ENCODE measurements at places on chromosomes 2 and 18.

GRCh38 chr18:66136039-66136438 lies 385.2 kb downstream of the CDH7 start:
- no peak for DNase-seq

GRCh38 chr18:47601581-47602272 lies 328.7 kb downstream of the SMAD2 start:
- no peak for DNase-seq

DNA sequence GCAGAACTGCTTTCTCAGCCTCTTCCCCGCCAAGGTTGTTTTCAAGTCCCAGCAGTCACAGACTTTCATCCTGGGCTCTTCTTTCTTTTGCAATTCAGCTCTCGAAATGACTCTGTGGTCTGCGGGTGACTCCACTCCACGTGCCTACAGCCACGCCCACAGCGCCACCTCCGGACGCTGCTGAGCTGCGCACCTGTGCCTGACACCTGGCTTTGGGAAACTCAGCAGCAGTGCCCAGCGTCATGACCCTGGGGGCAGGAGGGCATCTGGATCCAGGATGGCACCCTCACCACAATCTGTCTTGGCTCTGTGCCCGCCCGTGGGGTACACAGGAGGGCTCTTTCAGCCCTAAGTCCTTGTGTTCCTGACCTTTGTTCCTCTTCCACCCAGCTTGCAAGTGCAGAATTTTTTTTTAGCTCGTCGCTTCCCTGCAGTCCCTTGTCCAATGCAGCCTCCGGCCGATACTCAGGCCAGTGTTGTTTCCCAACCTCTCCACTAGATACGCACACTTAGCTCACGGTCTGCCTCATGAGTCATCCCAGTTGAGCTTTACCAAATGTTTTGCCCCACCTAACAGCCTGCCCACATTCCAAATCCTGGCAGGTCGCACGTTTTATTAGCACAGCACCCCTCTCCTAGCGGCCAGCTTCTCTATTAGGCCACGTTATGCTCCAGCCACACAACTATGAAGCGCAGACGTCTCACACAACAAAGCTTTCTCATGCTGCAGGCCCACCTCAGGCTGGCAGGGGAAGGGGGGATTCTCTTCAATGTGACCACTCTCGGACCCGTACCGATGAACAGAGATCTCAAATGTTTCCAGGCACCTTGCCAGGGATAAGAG lies 6.5 kb upstream of the CAPN10 start:
- no peak for DNase-seq

DNA sequence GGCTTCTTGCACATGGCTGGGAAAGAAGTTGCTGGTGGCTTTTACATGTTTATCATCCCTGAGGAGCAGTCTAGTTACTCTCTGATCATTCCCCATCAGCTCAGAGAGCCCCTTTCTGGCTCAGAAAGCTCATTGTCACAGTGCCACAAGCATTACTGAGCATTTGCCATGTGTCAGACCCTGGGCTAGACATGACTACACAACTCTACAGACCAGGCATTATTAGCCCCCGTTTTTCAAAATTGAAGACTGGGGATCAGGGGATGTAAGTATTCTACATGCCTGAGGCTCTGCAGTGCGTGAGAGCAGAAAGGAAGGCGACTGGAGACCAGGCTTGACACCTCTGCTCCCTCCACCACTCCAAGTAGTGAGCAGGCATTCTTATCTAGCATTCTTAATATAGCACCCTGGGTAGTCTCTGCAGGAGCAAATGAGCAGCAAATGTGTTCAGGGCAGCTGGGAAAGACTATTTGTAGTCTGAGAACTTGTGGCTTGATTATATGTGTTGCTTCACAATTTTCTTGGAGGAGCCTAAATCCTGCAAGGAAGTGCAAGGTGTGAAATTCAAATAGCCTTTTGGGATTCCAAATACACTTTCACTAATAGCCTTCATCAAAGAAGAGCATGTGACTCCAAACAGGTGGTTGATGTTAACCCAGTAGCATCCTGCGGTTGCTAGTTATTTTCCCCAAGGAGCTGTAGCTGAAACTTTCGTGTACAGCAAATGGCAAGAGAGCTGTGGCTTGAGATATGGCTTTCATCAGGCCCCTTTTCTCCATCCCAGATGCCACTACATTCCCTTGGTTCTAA lies 143.2 kb downstream of the DDX1 start:
- DNase-seq = no peak

DNA sequence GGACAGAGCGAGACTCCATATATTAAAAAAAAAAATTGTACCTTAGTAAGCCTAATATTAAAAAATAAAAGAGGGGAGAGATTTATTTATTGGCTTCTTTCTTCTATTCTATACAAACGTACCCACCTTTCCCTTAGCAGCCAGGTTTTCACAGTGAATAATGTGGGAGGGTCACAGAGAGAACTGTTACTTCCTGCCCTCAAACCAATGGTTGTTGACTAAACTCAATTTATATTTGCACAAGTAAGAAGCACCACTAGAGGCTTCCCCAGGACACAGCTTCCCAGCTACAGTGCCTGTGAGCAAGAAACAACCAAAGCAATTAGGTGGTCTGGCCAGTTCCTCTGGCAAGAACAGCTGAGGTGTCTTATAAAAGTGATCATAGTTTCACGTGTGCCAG lies 28.9 kb upstream of the GALR1 start:
- no peak for DNase-seq

GRCh38 chr2:240727913-240728312 lies 36.2 kb downstream of the AQP12A start:
- DNase-seq = no peak

DNA sequence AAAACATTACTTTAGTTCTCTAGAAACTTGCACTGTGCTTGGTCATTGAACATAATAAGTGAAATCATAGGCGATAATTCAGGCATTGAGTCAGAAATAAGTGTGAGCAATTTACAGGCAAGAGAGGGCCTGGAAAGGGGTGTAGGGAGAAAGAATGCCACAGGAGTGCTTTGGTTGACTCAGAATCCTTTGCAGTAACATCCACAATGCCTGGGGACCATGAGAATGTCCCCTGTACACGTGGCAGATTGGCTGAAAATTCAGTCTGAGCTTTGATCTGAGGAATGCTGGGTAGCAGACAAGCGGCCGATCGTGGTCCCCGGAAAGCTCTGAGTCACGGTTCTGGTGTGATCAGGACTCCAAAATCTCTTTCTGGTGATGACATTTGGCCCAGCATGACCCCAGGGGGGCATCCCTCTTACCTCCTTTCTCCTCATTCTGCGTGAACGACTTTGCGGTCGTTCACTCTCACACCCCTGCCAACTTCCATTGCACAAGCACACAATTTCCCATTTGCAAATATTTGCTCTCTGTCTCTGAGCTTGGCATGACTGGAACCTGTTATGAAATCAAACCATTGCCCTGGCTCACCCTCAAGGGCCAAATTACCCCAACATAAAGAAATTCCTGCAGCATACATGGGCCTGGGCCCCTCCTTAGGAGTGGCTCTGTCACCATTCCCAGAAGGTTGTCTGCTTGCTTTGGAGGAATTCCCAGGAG lies 305.0 kb upstream of the EPAS1 start:
- no peak for DNase-seq

GRCh38 chr2:235157746-235158482 lies 206.1 kb downstream of the SH3BP4 start:
- no peak for DNase-seq

DNA sequence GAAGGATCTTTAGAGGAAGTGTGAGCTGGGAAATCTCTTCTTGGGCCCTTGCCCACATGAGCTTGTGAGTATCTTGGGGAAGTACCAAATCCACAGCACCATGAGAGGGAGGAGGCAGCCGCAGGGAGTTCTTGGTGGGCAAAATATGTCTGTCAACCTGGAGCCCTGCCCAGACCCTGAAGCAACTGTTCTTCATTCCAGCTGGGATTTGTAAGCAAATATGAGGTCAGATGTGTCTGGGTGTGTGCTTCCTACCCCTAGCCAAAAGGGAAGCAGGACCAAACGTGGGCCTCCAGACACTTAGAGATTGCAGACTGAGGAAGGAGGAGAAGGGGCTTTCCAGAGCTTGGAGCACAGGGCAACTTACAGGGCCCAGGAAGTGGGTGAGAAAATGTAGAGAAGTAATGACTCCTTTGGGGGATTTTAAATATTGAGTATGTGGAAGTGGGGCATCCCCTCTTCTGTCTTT lies 41.9 kb downstream of the TMEM247 start:
- DNase-seq = no peak

DNA sequence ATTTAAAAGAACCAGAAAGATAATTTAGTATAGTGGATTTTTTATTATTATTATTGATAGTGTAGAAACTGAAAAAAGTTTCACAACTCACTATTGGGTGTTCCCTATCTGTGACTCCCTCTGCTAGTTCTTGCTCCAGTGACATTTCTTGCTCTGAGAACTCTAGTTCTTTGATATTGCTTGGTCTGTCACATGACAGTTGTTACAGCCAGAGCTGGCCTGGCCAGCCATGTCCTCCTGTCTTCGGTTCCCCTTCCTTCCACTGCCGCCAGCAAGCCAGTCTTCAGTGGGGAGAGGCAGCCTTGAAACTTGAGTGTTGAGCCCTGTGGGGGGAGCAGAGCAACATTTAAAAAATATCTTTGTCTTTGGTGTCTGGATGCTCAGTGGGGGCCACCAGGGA lies 7.6 kb upstream of the THOC1 start:
- no peak for DNase-seq

DNA sequence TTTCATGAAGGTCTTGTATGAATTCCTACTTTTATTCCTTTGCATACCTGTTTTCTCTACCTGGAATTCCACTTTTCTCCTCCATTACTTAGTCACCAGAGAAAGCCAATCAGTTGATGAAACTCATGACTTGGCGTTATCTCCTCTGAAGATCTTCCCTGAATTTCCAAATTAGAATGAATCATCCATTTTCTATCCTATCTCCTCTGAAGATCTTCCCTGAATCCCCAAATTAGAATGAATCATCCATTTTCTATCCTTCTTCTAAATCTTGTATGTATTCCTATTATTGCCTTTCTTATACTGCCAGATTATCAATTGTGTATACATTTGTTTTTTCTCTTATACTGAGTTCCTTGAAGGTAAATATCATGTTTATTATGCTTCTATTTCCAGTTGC lies 440.4 kb downstream of the CCDC85A start:
- DNase-seq = no peak

DNA sequence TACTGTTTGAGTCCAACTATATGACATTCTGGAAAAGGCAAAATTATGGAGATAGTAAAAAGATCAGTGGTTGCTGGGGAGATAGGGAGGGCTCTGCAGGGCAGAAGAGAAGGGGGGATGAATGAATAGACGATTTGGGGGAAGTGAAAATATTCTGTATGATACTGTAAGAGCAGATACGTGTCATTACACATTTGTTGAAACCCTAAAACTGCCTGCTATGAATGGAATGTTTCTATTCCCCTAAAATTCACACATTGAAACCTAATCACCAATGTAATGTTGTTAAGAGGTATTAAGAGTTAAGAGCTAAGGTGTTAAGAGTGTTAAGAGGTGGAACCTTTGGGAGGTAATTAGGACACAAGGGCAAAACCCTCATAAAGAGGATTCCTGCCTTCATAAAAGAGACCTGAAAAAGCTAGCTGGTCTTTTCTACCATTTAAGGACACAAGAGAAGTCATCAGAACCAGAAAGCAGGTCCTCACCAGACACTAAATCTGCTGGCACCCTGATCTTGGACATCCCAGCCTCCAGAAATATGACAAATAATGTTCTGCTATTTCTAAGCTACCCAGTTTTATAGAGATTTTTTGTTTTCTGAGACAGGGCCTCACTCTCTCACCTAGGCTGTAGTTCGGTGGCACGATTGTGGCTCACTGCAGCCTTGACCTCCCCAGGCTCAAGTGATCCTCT lies 76.2 kb downstream of the ATAD2B start:
- DNase-seq = no peak

DNA sequence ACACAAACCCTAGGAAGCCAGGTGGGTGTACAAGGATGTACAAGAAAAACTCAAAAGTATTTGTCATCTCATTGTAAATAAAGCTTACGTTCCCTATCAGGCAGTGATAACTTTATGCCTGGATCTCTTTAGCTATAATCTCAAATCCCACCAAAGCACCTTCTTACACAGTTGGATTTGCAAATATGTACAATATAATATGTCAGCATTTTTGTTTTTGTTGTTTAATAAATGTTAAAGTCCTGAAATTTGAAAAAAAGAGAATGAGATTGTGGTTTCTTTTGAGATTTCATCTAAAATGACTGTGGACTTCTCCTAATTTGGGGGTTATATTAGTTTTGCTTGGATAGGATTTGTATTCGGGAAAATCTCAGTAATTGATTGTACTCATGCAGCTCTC lies 81.9 kb downstream of the LRRTM1 start:
- no peak for DNase-seq

- no peak for DNase-seq
These were observed 78.3 kb upstream of the TLK1 start for GRCh38 chr2:171238946-171239345.

DNA sequence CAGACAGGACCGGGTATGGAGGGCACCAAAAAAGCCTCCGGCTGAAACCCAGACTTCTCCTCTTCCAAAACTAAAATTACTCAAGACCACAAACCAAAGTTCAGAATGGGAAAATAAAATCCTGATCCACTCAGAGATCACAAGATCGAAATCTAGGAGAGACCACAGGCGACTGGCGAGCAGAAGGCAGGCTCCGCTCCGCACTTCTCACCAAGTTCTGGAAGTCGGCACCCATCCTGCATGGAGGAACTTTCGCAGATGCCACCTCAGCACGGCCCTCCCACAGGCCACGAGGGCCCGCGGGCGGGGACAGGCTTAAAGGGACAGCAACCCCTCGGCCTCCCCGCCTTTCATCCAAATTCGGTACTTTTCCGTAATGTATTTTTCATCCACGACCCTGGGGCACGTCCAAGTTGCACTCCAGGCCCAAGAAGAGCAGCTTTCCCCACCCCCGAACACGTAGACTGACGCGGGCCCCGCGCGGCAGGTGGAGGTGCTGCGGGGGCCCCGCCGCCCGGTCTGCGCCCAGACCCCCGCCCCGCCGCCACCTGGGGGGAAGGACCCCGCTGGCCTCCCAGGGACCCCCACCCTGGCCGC lies 43.7 kb downstream of the HDLBP start:
- DNase-seq = no peak

DNA sequence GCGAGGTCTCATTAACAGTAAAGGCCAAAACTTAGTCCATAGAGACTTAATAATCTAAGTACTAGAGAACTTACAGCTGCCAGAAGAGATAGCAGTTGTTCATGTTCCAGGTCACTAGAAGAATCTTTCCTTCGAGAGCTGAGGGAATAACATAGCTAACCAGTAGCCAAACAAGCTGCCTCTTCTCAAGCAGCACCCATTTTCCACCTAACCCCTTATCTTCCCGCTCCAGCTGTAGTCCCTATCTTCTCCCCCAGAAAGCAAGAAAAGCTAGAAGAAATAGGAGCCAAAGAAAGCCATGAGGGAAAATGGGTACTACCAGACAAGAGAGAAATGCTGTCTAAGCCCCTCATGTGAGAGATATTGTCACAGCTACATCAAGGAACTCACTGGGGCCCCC lies 24.0 kb downstream of the SULT1C4 start:
- DNase-seq = no peak
